ENCODE measurements at places on chromosomes 2 and 18.

- DNase-seq = no peak
Measured at GRCh38 chr2:45083175-45083574, 73.9 kb upstream of the SIX2 start.

GRCh38 chr2:35495182-35495581, 860.4 kb upstream of the CRIM1 start:
- DNase-seq = no peak

- DNase-seq = no peak
Measured at GRCh38 chr2:171579481-171579880, 57.2 kb downstream of the CYBRD1 start.

GRCh38 chr2:236665101-236665500, 95.5 kb downstream of the ACKR3 start:
- no peak for DNase-seq

DNA sequence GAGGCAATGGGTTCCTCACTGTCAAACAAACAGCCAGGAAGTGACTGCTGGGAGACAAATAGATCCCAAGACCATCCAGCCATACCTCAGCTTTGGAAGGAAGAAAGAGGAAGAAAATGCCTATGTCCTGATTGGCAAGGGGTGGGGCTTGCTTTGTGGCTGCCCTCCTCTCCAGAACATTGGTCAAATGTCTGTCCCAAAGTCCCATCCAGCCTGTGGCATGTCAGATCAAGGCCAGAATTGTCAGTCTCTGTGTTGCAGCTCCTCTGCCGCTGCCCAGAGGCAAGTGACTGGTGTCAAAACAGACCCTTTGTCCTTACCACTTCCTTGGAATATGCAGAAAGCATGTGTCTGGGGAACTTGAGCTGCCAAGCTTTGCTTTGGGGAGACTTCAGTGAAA, 63.0 kb upstream of the SMAD2 start:
- no peak for DNase-seq

DNA sequence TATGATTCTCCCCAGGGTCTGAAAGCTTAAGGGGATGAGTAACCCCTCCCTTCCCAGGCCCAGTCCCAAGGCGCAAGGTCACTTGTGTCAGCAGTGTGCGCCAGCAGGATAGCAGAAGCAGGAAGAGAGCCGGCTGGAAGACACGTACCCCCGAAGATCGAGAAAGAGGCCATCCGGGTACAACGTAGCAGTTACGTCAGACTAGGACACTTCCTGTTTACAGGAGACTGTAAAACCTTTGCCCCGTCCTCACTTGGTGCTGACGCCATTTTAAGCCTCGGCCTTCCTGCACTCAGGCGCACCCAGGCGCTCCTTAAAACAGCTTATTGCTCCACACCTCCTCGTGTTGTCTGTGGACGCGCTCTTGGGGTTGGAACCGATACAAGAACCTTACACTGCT, 6.5 kb downstream of the CRYGB start:
- no peak for DNase-seq

DNA sequence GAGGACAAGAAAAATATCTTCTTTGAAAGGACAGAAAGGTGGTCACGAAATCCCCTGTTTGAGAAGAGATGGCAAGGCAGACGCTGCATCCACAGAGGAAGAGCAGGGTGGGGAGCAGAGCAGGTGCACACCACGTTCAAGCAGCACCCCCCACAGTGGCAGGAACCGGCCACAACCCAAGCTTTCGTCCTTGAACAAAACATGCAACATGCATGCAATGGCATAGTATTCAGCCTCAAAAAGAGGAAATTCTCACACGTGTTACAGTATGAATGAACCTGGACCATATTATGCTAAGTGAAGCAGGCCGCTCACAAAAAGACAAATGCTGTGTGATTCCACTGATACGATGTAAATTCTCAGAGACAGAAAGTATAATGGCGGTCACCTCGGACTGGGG, 51.4 kb downstream of the CMPK2 start:
- no peak for DNase-seq

- no peak for DNase-seq
Measured at GRCh38 chr2:186980117-186980442, 131.1 kb upstream of the ZSWIM2 start.

- DNase-seq = no peak
Measured at GRCh38 chr2:109341355-109342255, 212.6 kb downstream of the SH3RF3 start.

GRCh38 chr2:16281451-16282335, 341.3 kb downstream of the MYCN start:
- no peak for DNase-seq

DNA sequence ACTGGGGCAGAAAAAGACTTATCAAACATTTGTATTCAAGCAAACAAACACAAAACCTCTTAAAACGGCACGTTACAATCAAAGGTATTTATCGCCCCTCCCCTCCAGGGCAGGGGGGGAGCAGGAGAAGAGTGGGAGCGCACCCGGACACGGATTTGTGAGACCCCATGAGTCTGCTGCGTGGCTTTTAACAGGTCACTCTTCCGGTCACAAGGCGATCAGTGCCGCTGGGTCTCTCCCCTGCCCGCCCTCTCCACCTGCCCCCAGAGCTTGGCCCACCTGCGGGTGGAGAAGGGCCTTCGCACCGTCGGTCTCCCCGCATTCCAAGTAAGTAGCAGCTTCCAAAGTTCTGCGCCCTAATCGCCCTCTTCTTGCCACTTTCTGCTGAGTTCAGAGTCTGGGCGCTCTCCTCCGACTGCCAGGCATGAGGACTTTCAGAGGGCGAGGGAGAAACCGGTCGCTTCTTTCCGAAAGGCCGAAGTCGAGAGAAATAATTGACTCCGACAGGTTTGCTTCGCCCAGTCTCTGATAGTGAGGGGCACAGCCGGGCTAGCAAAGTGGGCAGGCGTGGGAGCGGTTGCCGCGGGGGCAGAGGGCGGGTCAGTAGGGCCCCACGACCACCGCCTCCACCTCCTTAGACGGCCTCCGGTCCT, 800 bp downstream of the RPRM start:
- DNase-seq = no peak
